ENCODE measurements at places on chromosomes 12 and 14.
A peak's percentile ranks its signal among the peaks of the same experiment; 100 is the strongest.

DNA sequence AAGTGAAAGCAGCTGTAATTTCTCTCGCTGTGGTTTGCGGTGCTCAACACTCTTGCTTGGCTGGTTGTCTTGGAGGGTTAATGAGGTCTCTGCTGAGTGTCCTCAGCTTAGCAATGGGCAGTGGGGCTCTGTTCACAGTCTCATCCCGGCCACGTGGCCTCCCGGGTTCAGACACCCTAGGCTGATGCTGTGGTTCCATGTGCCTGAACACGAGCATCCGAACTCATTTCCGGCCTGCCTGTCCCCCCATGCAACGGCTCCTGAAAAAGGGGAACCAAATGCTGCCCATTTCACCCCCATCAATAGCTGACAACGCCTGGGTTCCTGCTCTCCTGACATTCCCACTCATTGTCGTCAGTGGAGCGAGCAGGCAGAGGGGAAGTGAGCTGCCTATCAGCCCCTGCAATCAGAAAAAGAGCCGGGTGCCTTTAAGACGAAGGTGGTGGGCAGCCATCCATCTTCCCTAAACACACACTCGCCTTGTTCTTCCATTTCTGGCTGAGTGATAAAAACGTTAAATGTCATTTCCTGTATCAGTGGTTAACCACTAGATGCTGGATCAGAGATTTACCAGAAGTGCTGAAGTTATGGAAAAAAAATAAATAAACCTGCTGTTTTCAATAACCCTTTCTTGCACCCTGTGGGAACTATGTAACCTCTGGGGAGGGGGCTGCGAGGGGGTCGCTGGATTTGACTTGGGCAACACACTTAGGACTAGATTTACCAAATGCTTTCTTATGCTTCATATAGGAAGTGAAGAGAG is 60.3 kb upstream of the BCL2L14 start:
- peak; percentile 27 for DNase-seq

- DNase-seq = no peak
Measured at GRCh38 chr14:67986131-67986841, 166.7 kb downstream of the RAD51B start.

DNA sequence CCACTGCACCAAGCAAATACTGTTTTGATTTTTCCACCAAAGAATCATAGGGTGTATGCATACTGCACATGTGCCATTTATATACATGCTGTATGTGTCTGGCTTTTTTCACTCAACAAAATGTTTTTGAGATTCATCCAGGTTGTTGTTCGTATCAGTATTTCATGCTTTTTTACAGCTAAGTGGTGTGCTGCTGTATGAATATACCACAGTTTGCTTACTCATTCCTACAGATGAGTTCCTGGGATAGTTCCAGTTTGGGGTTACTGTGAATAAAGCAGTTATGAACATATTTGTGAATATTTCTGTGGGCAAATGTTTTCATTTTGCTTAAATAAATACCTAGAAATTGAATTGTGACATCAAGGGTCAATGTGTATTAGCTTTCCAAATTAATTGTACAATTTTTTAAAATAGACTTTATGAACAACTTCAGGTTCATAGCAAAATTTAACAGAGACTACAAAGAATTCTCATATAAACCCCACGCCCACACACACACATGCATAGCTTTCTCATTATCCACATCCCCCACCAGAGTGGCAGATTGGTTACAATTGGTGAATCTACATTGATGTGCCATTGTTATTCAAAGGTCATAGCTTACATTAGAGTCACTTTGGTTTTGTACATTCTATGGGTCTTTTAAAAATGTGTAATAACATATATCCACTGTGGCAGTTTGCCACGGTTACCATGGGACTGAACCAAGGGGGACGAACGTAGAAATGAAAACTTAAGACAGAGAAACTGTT is 6.9 kb upstream of the KRT6A start:
- no peak for DNase-seq

DNA sequence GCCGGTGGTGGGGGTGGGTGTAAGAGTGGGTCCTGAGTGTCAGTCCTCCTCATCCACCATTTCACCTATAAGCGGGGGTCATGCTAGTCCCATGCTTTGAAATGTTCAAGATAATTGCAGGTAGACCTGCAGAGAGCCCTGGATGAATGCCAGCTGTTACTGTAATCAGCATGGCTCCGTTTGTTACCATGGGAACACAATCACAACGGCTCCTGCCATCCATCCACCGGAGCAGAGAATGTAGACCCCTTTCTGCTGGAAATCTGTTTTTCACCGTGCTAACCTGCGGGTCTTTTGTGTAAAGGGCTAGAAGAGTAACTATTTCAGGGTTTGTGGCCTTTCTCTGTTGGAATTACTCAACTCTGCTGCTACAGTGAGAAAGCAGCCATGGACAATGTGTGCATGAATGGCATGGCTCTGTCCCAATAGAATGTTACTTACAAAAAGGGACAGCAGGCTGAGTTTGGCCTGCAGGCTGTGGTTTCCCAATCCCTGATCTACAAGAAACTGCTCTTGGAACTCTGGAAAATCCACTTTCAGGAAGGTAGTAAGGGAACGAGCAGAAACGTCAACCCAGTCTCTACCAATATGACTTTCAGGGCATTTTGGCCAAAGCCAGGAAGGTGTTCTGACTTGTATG is 36.1 kb downstream of the KCTD10 start:
- no peak for DNase-seq

- no peak for DNase-seq
Measured at GRCh38 chr14:53545217-53545616, 392.1 kb upstream of the DDHD1 start.

GRCh38 chr12:105156260-105156659 is 48.7 kb downstream of the WASHC4 start:
- DNase-seq = no peak

GRCh38 chr14:69715725-69716477 is 51.0 kb upstream of the SRSF5 start:
- DNase-seq = no peak

GRCh38 chr12:124431971-124432370 is 135.4 kb downstream of the NCOR2 start:
- no peak for DNase-seq

- no peak for DNase-seq
Measured at GRCh38 chr14:24456980-24457379, 14.4 kb upstream of the SDR39U1 start.

DNA sequence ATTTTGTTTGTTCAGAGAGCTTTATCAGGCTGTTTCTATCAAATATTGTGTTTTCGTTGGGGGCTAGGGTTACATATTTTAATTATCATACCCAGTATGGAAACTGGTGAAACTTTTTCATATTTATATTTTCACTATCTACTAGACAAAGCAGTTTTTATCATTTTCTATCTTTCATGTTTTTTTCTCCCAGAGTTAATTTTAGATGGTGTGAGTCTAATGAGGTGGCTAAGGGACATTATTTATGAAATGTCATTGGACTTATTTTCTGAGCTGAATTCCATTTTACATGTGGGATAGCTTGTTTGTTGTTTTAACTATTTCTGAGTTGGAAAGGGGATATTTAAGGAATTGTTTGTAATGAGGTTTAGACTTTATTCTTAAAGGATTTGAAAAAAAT is 100.3 kb downstream of the TMTC2 start:
- no peak for DNase-seq

DNA sequence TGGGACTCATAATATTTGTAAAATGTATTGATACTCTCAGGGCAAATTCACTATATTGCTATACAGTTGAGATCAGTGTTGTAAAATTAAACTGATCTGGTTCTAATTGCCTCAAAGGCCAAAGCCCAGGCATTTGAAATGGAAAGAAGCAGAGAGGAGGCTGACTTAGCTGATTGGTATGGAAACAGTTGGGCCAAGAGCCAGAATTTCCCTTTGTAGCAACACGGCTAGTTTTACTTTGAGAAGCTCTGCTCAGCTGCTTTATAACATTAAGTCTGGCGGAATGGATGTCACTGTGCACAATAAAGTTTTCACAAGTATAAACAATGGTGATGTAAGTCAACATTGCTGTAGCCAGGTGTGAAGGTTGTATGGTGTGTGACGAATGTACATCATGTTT is 186.4 kb downstream of the MSRB3 start:
- no peak for DNase-seq

GRCh38 chr14:104925214-104925854 is 655 bp downstream of the PLD4 start:
- no peak for DNase-seq

DNA sequence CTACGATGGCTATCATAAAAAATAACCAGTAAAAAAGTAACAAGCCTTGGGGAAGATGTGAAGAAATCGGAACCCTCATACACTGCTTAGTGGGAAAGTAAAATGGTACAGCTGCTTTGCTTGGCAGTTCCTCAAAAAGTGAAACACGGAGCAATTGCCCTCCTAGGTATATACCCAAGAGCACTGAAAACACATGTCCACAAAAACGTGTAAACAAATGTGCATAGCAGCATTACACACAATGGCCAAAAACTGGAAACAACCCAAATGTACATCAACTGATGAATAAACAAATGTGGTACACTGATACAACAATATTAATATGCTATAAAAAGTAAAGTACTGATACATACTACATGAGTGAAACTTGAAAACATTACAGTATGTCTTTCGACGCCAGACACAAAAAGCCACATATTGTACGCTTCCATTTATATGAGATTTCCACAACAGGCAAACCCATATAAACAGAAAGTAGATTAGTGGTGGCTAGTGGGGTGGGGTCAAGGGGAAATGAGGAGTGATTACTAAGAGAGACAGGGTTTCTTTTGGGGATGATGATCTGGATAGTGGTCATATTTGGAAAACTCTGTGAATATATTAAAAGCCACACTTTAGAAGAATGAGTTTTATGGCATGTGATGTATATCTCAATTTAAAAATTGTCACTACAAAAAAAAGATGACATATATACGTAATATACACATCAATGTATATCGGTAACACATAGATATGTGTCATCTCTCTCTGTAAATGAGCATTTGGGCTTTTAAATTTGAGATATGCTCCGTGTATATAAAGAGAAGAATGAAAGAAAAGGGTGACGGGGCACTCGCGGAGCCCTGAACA is 996 bp downstream of the SLC41A2 start:
- no peak for DNase-seq

GRCh38 chr12:96099986-96100385 is 64.6 kb upstream of the LTA4H start:
- no peak for DNase-seq

- no peak for DNase-seq
Measured at GRCh38 chr12:55705782-55706402, 1.8 kb downstream of the ITGA7 start.

- no peak for DNase-seq
Measured at GRCh38 chr14:36579001-36579555, 3.3 kb downstream of the NKX2-8 start.

DNA sequence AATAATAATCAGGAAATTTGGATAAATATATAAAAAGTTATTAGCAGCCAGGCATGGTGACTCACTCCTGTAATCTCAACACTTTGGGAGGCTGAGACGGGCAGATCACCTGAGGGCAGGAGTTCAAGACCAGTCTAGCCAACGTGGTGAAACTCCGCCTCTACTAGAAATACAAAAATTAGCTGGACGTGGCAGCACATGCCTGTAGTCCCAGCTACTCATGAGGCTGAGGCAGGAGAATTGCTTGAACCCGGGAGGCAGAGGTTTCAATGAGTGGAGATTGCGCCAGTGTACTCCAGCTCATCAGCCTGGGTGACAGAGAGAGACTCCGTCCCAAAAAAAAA is 64.5 kb downstream of the SYT1 start:
- DNase-seq = no peak

GRCh38 chr12:93422050-93422449 is 19.7 kb downstream of the UBE2N start:
- DNase-seq = no peak

DNA sequence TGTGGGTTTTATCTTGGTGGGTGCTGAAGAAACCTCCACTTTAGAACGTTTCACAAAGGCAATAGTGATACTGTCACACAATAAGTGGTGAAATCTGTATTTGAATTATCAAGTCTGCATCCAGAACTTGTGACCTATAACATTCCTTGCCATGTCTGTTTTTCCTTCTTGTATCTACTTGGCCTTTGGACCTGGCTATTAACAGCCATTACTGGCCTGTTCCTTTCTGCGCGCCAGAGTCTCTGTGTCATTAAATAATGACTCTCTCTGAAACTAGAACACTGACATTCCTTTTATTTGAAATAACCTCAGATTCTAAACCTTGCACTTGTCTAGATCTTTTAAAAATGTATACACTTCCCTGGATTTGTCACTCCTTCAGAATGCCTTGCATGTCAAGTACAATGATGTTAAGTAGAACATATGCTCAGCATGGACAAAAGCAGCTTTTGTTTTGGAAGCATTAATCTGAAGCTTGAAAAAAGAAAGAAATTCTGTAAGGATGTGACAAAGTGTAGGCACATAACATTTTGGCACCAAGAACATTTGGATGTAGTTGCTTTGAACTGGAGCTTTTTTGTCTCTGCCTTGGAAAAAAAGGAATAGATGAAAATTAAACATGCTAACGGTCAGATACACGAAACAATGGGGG is 95.5 kb upstream of the RPL10L start:
- no peak for DNase-seq

Measured in stimulated activated CD8-positive, alpha-beta memory T cell treated with anti-CD3 and anti-CD28 coated beads, Interleukin-7, amount 100 ng/mL, for 1 hour (primary cell).